Activated CD8-positive, alpha-beta memory T cell treated with anti-CD3 and anti-CD28 coated beads for 4 hours (primary cell): ENCODE measurements at places on chromosomes 7 and 10.

DNA sequence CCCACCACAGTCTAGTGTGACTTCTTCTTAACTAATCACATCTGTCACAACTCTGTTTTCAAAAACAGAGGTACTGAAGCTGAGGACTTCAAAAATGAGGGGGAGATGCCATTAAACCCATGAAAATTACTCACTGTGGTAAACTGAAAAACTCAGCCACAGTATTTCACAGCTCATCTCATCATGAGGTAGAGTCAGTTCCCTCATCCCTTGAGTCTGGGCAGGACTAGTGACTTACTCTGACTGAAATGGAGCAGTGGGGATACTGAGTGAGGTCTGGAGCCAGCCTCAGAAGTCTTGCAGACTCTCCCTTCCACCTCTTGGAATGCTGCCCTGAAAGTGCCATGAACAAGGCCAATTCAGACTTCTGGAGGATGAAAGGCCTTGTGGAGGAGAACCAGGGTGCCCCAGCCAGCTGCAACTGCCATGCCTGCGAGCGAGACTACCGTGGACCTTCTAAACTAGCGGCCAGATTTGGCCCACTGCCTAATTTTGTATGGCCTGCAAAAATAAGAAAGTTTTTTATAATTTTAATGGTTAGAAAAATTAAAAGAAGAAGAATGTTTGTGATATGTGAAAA is 24.7 kb upstream of the ANKRD1 start:
- DNase-seq: no peak

DNA sequence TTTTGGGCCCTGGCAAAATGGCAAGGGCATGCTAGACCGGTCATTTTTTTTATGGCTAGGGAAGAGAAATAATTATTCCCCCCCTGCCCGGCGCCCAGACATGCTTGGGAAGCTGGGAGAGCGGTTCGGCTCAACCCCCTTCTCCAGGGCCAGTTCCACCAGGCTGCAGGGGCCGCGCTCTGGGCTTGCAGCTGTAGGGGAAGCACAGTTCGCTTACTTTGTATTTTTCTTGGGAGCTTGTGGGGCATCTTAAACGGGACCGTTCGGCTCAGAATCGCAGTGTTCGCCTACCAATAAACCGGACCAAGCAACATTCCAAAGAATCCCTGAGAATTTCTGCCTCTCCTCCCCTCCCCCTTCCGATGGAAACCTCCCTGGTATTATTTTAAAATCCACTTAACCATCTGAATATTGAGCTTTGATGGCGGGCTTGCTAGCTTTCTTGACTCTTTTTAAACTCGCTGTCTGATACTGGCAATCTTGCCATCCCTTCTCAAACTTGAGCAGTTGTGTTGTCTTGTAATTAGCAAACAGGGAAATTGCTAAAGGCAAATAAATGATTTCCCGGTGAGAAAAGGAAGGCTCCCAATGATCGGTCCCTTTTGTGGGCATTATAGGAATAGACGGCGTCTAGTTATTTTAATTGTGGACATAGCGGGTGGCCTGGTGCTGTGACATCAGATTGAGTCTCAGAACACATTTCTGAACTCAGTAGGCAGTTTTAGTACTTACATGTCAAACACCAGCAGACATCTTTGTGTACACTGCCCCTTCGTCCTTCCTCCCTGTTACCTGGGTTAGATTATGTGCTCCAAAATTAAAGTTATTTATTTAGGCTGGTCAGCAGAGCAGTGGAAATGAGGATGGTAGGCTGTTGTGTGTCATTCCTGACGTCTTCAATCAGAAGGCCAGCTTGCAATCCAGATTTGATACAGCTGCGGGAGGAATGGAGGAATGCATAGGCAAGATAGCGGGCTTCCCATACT is 3.4 kb downstream of the TCF7L2 start:
- DNase-seq: no peak

DNA sequence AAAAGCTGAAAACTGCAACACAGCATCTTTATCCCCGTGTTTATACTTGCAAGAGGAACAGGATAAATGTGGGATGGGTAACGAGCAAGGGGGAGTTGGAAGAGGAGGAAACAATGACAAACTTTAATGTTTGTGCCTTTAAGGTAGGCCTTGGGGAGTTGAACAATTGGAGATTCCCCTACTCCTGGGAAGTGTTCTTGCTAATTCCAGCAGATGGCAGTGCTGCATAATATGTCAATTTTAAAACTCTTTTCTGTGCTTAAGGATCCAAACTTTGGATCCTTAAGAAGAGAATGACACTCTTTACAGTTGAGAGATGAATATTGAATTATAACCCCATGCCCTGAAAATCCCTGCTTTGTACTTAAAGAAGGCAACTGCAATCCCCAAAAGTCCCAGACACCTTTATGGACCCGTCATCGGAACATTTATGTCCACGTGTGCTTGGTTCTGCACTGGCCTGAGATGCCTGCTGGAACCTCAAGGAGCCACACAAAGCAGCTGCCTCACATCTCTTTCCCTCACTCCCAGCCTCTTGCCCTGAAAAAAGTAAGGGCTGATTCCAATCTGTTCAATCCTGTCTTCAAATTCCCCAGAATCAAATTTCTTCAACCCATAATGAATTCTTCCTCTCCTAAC is 12.0 kb downstream of the IFIT5 start:
- no peak for DNase-seq

GRCh38 chr7:118449797-118450567 is 225.5 kb downstream of the ANKRD7 start:
- no peak for DNase-seq

DNA sequence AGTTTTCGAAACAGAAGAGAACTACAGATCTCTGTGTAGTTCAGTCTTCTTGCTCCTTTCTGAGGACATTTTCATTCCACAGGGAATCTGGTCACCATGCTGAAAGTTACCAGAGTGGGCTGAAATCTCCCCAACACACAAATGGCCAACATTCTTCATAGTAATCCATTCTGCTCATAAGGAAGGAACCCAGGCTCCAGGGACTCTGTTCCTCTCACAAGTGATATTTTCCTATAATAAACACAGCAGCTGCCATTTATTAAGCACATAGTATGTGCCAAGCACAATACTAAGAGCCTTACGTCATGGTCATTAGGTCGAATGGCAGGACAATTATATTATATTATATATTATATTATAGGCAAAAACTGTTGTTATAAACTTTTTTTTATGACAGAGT is 109.8 kb downstream of the RAB11FIP2 start:
- DNase-seq: no peak

DNA sequence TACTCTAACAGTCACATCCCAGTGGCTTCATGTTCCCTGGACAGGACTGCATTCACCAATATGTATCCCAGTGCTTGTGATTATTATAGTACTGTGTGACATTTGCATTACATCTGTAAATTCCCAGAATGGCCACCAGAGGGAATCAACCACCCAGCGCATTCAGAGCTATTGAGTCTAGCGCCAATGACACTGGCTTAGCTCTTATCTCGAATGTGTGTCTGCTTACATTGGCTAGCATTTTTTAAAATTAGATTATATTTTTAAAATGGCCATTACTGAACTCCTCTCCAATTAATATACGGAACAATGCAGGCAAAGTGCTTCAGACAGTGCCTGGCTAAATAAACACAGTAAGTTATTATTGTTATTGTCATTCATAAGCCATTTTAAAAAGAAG is 36.3 kb downstream of the TRIL start:
- DNase-seq: no peak

GRCh38 chr7:18788026-18788425 is 292.5 kb downstream of the HDAC9 start:
- no peak for DNase-seq

GRCh38 chr7:56218510-56218909 is 102.3 kb upstream of the NUPR2 start:
- no peak for DNase-seq

DNA sequence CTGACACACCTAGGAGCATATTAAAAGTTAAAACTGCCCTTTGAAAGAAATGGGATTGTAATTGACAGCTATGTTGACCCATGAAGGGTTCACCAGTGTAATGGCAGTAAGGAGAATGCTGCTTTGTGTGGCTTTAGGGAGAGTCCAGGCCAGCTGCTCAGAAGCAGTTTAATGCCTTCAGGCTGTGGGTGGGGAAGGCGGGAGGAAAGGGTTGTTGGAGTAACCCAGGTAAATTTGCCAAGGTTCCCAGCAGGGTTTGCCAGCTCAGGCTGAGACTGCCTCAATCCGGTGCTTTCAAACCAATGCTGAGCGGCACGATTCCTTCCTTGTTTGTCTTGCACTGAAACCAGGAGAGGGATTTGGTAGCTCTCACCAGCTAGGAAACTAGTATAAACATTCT is 637.2 kb downstream of the INHBA start:
- DNase-seq: no peak

GRCh38 chr7:96300502-96300901 is 21.4 kb downstream of the SLC25A13 start:
- DNase-seq: no peak

DNA sequence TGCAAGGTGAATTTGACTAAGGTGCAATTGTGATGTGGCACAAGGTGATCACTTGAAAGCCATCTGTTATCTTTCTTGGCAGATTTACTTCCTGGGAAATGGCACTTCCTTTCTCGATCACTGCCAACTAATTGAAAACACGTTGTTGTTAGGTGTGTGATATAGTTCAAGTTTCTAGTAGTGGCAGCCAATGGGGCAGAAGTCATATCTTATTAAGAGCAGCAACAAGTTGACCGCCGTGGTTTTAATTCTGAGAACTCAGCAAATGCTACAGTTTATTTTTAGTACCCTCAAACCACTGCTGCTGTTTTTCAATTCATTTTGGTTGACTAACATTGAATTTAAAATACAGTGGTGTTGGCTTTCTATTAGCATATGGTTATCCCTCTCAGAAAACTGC is 1.6 kb downstream of the CHN2 start:
- no peak for DNase-seq

DNA sequence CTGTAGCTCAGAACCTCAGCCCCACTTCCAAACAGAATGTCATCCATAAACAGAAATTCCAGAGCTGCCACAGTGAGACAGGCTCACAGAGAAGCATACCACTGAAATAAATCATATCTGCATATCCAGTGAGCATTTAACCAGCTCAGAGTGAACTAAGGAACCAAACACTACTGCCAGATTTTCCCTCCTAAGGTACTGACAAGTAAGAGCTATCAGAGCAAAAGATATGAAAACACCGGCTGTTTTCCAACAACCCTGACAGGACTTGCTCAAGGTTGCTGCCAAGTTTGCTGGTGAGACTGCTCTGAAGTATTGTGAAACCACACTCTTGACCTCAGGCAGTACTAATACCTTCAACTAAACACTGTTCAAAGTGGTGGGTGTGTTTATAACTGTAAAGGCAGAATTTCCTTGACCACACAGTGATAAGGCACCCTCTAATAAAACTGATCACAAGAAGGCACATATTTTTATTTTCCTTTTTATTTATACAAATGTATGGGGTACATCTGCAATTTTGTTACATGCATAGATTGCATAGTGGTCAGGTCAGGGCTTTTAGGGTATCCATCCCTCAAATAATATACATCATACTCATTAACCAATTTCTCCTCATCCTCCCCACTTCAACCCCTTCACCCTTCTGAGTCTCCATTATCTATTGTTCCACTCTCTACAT is 18.3 kb downstream of the SGMS1 start:
- DNase-seq: no peak

- no peak for DNase-seq
Observed at GRCh38 chr10:90937645-90938258, 16.9 kb upstream of the ANKRD1 start.

DNA sequence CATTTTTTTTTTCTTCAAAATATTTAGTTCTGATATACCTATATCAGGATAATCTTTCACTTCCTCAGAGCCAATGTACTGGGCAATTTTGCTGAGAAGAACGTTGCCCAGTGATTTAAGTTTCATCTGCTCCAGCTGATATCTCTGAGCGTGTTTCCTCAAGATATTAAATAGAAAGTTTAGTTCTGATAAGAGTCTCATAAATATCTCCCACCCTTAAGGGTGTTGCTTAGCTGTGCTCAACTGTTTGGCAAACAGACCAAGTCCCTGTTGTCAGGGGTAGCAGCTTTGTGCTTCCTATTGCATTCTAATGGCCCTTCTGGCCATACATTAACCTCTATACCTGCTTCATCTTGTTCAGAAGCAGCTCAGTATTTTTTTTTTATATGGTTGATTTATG is 84.7 kb upstream of the GPR141 start:
- no peak for DNase-seq

DNA sequence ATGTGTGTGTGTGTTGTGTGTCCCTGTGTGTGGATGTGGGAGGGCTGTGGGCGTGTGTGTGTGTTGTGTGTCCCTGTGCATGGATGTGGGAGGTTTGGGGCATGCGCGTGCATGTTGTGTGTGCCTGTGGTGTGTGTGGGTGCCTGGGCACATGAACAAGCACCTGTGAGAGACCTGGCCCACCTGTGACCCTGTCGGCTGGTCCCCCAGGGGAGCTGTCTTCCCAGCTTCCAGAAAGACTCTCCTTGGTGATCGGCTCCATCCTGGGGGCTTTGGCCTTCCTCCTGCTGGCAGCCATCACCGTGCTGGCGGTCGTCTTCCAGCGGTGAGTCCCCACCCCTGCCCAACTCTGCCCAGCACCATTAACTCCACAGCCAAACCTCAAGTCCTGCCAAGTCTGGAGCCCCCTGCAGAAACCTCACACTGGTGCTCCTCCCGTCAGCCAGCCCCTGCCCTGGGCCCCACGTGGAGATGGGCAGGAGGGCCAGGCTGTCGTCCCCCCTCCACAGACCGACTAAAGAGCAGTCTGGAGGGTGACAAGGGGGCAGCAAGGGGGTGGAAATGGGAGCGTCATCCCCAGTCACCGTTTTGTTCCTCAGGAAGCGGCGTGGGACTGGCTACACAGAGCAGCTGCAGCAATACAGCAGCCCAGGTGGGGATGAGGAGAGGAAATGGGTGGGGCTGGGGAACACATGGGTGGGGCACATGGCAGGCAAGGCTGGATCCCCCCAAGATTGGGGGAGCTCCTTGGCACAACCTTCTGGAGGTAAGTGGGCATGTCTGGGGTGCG is 12.7 kb downstream of the EPHB6 start:
- no peak for DNase-seq

DNA sequence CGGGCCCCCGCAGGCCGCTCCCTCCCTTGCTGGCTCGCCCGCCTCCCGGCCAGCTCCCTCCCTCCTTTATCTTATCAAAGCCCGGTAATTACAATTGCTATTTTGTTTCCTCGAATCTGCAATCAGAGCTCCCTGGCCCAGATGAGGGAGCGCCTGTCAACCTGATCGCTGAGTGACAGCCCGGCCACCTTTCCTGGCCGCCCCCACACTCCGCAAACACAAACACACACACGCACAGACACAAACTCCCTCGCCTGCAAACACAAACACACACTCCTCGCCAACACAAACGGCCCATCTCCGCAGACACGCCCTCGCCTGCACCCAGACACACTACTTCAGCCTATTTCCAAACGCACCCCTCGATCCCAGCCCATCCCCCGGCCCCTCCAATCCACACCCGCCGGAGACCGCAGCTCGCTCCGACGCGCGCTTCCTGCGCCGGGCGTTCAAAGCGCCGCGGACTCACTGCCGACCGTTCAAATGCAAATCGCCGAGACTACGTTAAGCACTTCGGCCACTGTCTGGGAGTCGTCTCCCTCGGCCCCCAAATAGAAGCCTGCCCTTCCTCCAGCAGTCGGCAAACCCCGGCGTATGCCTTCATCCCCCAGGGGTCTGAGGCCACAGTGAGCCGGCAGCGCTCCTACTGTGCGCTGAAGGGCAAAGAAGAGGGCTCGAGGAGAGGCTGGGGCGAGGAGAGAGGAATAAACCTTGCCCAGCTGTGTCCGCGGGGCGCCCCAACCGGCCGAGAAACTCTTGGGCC is 3.0 kb upstream of the FGF8 start:
- DNase-seq: no peak

GRCh38 chr10:49298671-49298982 is 343 bp upstream of the C10orf71 start:
- no peak for DNase-seq

GRCh38 chr10:117563780-117564179 is 21.2 kb downstream of the EMX2 start:
- DNase-seq: no peak

- no peak for DNase-seq
Observed at GRCh38 chr7:81181066-81181465, 262.2 kb upstream of the SEMA3C start.
